K562 (cell line): ENCODE measurements at places on chromosomes 6 and 20. TPM values are rescaled to one million over a fixed set of nuclear protein-coding genes. Genes with fewer than 3 reads are reported as not detected.

Gene ECT2L
- polyA plus RNA-seq, result not detected in 2 replicates

Gene PLAGL1
- polyA plus RNA-seq, result 18.7 and 19.6 TPM in 2 replicates

Gene HLA-G
- polyA plus RNA-seq, result 0.13 TPM in 1 of 2 replicates, not detected in the other

Gene CST4
- not detected in 2 replicates for polyA plus RNA-seq

Gene OPN5
- polyA plus RNA-seq, result not detected in 2 replicates

GRCh38 chr6:163414946-163415619 lies 565 bp downstream of the QKI start:
- peak; percentile 74 for DNase-seq

GRCh38 chr6:33787954-33788693 lies 806 bp downstream of the LEMD2 start:
- DNase-seq, result peak; percentile 80

DNA sequence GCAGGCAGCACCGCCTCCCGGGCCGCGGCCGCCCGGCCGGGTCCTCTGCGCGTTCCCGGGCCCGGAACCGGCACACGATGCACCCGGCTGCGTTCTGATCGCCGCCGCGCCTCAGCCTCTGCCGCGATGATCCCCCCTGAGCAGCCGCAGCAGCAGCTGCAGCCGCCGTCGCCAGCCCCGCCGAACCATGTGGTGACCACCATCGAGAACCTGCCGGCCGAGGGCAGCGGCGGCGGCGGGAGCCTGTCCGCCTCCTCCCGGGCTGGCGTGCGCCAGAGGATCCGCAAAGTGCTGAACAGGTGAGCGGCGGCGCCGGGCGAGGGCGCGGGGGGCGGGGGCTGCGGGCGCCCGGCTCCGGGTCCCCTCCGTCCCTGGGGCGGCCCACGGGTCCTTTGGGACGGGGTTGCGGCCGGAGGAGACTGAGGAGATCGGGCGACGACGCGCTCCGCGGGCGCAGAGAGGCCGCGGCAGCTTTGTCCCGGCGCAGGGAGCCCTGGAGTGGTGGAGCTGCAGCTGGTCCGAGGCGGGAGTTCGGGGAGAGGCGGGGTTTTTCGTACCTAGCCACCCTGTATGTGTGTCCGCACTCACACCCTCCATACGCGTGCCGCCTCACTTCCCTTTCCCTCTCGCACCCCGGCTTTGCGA lies 659 bp downstream of the SLC35F1 start:
- DNase-seq, result no peak

- peak; percentile 56 for DNase-seq
These were observed 27.6 kb upstream of the ADA start for GRCh38 chr20:44678990-44679611.

DNA sequence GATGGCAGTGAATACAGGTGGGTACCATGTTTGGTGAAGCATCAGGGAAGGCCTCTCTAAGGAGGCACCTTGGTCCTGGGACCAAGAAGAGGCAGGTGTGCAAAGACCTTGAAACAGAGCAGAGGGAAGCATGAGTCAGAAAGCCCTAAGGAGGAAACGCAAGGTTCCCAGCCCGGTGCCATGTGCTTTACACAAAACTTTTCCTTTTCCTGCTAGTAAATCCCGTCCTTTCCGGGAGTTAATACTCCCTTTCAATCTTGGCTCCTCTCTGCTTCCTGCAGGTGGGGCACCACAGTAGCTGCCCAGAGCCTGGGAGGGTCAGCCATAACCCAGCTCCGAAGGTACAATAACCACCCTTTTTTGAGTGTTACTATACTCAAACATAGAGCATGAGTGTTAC lies 19.4 kb upstream of the SLC23A2 start:
- DNase-seq, result no peak

GRCh38 chr6:130675072-130675471 lies 152.1 kb upstream of the SMLR1 start:
- DNase-seq, result no peak

DNA sequence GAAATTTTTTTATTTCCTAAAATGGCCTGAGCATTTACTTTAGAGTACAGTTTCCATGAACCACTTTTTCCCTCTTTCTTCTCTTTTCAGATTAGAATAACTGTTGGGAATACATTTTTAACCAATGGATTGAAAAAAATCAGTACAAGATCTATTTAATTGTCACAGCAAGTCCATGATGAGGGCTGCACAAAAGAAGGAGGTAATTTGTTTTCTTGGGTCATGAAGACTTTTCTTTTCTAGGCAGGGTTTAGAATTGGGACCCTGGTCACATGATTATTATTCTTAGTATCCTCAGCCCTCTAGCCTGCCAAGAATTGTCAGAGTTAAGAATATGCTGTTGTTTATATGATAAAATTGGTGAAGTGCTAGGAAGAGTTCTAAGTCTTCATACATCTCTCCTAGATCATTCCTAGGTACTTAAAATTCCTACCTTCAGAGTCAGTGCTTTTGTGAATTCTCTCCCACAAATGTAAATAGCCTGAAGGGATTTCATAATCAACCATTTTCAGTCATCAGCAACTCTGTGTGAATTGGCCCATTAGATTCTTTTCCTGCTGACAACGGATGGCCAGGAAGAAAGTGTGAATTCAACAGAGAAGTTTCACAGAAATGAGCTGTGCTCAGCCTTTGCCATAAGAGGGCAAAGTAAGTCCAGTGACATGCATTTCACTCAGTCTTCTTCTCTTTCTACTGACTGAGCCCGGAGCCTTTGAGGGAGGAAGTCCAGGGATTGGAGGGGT lies 32.4 kb upstream of the TPBG start:
- DNase-seq, result peak; percentile 1
